ENCODE measurements at places on chromosomes 4 and X.
A peak's percentile ranks its signal among the peaks of the same experiment; 100 is the strongest.

DNA sequence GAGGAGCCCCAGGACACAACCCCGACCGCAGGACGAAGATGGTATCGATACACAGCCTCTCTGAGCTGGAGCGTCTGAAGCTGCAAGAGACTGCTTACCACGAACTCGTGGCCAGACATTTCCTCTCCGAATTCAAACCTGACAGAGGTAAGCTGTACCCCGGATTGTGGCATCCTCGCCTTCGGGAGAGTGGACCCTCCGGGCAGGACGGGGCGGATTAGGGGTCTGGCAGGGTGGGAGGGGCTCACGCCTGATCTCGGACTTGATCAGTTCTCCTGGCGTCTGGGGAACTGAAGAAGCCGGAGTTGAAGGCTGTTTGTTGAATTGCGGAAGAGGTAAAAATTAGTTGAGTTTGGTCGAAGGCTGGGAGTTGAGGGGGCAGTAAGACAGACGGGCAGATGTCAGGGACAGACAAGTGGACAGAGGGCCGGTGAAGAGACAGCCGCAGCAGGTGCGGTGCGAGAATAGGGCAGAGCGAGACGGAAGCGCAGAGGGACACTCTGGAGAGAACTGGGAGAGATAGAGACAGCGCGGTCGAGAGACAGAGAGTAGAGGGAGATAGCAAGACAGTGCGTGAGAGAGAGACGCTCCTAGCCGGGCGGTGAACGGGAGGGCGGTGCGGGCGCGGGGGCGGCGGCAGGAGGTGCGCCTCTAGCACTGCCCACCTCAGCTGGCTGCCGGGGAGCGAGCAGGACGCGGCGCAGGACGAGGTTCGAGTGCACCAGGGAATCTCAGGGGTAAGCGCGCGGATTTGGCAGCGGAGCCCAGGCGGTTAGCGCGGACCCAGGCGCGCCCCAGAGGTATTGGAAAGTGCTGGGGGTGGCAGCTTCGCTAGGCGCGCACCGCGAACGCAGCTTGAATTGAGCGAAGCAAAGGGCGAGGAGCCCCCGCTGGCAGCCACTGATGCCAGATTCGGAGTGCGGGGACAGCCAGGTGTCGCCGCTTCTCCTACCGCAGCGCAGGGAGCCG is 23.9 kb downstream of the ARHGAP36 start:
- DNase-seq: no peak

- peak; percentile 34 for DNase-seq
Observed at GRCh38 chr4:147560625-147561024, 56.6 kb upstream of the TMEM184C start.

- no peak for DNase-seq
Observed at GRCh38 chr4:35516102-35516501, 728.2 kb downstream of the ARAP2 start.

DNA sequence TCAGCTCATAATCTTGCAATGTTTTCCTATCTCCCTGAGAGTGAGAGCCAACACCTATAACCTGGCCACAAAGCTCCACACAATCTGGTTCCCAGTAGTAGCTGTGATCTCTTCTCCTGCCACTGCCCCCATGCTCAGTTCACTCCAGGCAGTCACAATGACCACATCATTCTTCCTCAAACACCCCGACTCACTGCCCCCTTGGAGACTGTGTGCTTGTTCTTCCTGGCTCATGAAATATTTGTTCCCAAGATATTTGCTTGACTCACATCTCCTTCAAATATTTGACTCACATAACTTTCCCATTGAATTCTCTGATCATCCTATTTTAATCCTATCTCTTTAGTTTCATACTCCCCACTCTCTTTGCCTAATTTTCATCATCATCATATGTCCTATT is 173.7 kb downstream of the AREG start:
- DNase-seq: no peak

GRCh38 chr4:150033081-150033480 is 45.2 kb upstream of the DCLK2 start:
- no peak for DNase-seq

GRCh38 chr4:173704201-173704600 is 174.2 kb upstream of the HAND2 start:
- no peak for DNase-seq

DNA sequence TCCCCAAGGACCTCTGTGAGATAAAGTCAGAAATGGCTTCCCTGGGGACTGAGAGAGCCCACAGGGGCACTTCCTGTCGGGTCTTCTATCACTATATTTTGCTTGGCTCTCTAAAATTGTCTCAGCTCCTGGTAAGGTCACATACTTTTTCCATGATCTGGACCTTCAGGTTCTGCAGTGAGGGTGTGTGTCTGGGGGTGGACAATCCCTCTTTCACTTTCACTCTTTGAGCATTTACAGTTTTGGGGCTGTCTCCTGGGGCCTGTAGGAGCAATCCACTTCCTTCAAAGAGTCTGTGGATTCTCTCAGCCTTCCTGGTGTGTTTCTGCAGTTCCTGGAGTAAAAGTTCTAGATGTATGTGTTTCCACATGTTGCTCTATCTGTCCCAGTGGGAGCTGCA is 335.7 kb downstream of the FSTL5 start:
- DNase-seq: peak; percentile 1

DNA sequence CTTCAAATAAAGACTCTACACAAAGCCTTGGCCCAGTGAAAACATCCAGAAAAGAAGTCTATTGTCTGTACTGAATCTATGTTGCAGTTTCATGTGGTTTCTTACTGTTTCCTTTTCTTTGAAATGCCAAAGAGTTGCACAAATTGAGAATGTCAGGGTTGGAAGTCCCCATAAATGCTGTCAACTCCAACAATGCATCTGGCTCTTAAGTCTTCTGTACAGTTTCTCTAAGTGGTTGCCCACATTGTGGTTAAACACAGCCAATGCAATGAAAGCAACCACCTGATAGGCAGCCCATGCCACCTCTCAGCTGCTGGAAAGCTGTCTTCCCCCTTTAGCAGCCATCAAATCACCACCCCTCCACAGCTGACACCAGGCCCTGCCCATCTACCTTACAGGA is 67.2 kb upstream of the C1GALT1C1 start:
- DNase-seq: no peak

GRCh38 chr4:3436798-3437581 is 4.8 kb upstream of the HGFAC start:
- DNase-seq: peak; percentile 62

DNA sequence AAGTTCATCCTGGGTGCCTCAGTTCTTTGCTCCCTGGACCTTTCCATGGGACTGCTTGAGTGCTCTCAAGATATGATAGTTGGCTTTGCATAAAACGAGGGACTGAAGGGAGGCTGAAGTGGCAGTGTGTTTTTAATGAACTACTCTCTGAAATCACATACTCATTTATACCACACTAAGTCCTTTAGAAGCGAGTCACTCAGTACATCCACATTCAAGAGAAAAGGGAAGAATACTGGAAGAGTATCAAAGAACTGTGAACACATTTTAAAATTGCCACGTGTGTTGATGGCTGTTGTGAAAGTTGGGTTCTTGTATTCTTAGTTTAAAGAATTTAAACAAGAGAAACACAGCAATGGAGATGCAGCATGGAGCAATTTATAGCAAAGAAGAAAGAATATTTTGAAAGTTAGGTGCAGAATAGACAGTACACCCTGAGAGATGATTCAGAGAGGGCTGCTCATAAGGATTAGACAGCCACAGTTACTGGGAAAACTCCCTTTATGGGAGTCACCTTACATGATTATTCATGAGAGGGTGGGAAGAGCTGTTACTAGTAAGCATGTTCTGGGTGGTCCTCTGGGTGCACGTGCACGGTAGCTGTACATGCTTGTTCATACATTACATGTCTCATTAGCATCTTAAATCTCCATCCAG is 380.7 kb downstream of the ADGRL3 start:
- no peak for DNase-seq

- no peak for DNase-seq
Observed at GRCh38 chr4:30839583-30840520, 119.7 kb downstream of the PCDH7 start.

DNA sequence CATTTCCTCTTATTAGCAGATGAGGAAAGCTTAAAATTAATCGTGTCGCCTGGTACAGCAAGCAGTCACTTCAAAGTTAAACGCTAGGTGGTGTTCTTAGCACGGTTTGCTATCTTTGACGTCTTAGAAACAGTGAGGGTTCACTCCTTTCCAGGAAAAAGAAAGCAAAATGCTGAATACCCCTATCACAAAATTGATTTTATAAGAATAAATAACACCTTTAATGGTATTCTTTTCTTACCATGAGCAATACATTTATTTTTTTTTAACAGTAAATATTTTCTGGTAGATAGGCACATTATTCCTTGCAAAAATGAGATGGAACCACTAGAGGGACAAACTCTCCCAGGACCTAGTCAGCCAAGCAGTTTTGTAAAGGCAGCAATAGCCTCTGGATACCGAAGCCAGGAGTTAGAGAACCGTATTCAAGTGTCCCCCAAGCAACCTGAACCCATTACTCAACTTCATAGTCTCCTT is 153.9 kb downstream of the KDR start:
- DNase-seq: peak; percentile 45

DNA sequence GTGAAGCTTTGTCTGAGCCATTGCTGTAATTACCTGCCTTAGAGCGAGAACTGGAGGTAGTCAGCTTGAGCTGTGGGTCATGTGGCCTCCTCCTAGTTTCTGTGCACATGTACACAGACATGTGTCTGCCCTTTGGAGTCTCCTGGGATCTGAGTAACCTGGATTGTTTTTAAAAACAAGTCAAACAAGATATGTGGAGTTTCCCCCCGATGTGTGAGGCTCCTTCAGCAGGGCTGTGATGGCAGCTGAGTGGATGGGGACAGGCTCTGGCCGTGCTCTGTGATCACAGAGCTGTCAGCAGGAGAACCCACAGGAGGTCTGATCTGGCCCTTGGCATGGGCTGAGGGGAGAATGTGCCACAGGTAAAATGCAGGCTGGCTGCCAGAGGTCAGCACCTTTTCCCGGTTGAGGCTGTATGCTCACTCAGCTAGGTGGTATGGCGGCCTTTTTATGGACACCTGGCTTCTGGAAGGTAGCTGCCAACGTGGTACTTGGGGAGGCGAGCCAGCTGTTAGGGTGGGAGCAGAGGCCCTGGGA is 38.4 kb downstream of the NOP14 start:
- no peak for DNase-seq

DNA sequence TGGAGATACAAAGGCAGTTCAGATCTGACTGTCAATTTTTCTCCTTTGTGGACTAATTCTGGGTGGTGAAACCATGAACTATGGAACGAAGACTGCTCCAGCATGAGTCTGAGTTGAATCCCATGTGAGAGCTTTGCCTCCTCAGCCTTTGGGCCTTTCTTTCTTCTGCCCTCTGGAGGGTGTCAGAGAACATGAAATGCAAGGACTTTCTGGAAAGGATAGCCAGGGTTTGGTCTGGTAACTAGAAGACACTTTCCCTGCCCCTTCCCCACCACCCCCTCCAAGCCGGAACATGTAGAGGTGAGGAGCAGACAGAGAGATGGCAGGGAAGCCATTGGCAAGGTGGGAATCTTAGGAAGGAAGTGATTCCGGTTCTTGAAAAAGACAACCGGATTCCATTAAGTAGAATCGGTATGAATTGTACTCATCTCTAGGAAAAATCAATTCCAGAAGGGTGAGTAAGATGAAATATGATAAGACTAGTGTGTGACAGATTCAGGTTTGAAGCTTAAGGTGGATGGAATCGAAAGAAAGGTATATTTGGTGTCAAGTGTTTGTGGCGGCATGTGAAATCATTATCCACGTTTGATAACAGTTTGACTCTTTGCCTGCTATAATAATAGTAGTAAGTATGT is 19.0 kb downstream of the FHL1 start:
- DNase-seq: peak; percentile 60

DNA sequence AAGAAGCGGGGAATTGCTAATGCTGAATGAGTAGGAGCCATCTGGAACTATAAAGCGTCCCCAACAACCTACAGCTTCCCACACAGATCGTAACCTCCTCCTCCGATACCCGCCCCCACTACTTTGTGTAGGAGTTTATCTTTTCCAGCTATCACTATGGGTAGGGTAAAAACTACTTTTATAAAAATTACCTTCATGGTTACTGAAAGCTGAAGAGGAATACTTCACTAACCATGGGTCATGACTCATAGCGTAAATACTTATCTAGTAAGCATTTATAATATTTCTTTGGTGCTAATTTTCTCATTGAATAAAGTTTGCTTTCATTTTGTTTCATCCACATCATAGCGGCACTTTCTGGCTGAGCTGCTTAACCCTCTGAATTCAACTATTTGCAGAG is 79.4 kb upstream of the TNIP3 start:
- peak; percentile 9 for DNase-seq

- no peak for DNase-seq
Observed at GRCh38 chr4:9845791-9846493, 64.5 kb downstream of the DRD5 start.

DNA sequence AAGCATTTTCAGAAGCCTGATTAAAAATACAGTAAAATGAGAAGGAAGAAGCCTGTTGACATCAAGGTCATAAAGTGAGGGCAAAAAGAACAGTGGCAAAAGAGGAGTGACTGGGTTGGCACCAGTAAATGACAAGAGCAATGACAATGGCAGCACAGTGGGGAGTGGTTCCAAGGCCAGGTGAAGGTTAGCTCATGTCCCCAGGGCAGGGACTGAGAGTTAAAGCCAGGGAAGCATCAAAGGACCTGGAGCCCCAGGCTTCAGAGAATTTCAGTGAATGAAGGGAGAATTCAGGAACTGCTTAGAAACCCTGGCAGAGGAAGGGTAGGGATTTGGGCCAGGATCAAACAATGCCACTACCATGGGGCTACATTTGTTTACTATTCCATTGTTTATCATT is 8.8 kb upstream of the PIGA start:
- DNase-seq: no peak

- DNase-seq: no peak
Observed at GRCh38 chrX:74514384-74514783, 93.1 kb downstream of the SLC16A2 start.

DNA sequence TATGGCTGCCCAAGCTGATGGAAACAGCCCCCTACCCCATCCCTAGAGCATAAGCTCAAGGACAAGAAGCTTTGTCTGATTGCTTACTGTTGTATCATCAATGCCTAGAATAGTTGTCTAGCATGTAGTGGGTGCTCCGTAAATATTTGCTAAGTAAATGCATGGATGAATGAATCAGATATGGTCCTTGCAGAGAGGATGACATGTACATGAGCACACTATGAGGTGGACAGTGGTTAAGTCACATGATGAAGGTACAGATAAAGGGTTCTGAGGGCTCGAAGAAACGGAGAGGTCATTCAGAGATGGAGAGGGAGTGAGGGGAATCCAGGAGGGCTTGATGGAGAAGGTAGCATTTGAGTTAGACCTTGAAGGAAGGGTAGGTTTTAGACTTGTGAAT is 214.2 kb downstream of the RBMX2 start:
- DNase-seq: no peak

DNA sequence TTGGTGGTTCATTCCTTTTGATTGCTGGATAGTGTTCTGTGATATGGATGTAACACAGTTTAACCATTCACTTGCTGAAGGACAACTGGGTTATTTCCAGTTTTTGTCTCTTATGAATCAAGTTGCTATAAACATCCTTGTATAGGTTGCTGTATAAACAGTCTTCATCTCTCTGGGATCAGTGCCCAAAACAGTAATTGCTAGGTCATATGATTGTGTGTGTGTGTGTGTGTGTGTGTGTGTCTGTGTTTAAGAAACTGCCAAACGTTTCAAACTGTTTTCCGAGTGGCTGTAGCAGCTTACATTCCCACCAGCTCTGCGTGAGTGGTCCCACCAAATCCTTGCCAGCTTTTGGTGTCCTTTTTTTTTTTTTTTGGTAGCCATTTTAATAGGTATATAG is 60.4 kb downstream of the F11 start:
- DNase-seq: no peak

GRCh38 chr4:113450295-113451080 is 311.1 kb downstream of the CAMK2D start:
- no peak for DNase-seq

- DNase-seq: peak; percentile 85
Observed at GRCh38 chr4:83075311-83076095, 39.0 kb downstream of the PLAC8 start.

GRCh38 chr4:3384771-3385710 is 56.7 kb upstream of the HGFAC start:
- no peak for DNase-seq

Data from AG10803 (cell line).